Suprapubic skin (tissue), 4 donors: ENCODE measurements at places on chromosomes 4 and X. TPM values are rescaled to one million over a fixed set of nuclear protein-coding genes. Genes with fewer than 3 reads are reported as not detected.
A peak's percentile ranks its signal among the peaks of the same experiment; 100 is the strongest.

IL2 gene
- total RNA-seq, result not detected

LIN54 gene
- 17.4 TPM for total RNA-seq

TCEAL6 gene
- not detected for total RNA-seq

BDH2 gene
- 48.2 TPM for total RNA-seq

HHIP gene
- total RNA-seq, result not detected

SCRG1 gene
- total RNA-seq, result 0.26 TPM

PLAC8 gene
- 1.3 TPM for total RNA-seq

- H3K27me3 ChIP-seq, result no peaks in the 10 kb centered on the region
- no peak overlapping the region for H3K27ac ChIP-seq
- H3K4me3 ChIP-seq, result no peak overlapping the region
- DNase-seq, result no peak
- no peaks in the 10 kb centered on the region for H3K4me1 ChIP-seq
Measured at GRCh38 chr4:184705692-184706091, 28.2 kb downstream of the CENPU start.

GRCh38 chr4:102817613-102818268, 9.6 kb downstream of the UBE2D3 start:
- no peaks in the 10 kb centered on the region for H3K27me3 ChIP-seq
- H3K4me3 ChIP-seq, result no peak overlapping the region
- no peak for DNase-seq
- peaks cover 91% of the 10 kb centered on the region for H3K4me1 ChIP-seq
- no peaks in the 10 kb centered on the region for H3K36me3 ChIP-seq

DNA sequence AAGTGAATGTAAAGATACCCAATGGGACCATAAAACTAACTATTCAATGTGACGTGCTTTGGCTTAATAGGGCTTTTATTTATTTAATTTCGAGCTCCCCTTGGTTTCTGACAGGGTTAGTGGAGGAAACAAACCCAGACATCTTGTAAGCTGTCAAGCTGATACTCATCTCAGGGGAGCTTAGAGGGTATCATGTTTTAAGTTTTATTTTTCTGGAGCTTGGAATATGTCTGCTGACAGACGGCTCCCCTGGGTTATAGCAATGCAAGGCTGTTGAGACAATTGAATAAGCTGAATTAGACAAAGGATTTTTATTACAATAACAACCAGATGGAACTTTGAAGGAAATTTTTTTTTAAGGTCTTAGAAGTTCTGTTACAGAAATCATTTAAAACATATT, 456.5 kb downstream of the IL1RAPL1 start:
- H3K4me3 ChIP-seq, result no peak overlapping the region
- no peaks in the 10 kb centered on the region for H3K36me3 ChIP-seq
- H3K4me1 ChIP-seq, result no peaks in the 10 kb centered on the region

GRCh38 chr4:186957952-186958555, 234.4 kb upstream of the FAT1 start:
- H3K4me1 ChIP-seq, result peaks cover 2% of the 10 kb centered on the region
- DNase-seq, result no peak
- H3K4me3 ChIP-seq, result no peak overlapping the region
- no peak overlapping the region for H3K27ac ChIP-seq

- no peaks in the 10 kb centered on the region for H3K36me3 ChIP-seq
- H3K4me1 ChIP-seq, result no peaks in the 10 kb centered on the region
- no peak overlapping the region for H3K4me3 ChIP-seq
- DNase-seq, result no peak
- no peaks in the 10 kb centered on the region for H3K27me3 ChIP-seq
Measured at GRCh38 chrX:119899125-119899524, 3.4 kb downstream of the AKAP14 start.

- H3K4me1 ChIP-seq, result peaks cover 39% of the 10 kb centered on the region
- no peak overlapping the region for H3K27ac ChIP-seq
- H3K27me3 ChIP-seq, result no peaks in the 10 kb centered on the region
- H3K36me3 ChIP-seq, result no peaks in the 10 kb centered on the region
Measured at GRCh38 chr4:3037957-3038461, 36.3 kb downstream of the HTT-AS start.

- DNase-seq, result no peak
- no peak overlapping the region for H3K27ac ChIP-seq
- H3K36me3 ChIP-seq, result no peaks in the 10 kb centered on the region
- no peaks in the 10 kb centered on the region for H3K27me3 ChIP-seq
Measured at GRCh38 chr4:124932447-124932846, 219.9 kb upstream of the ANKRD50 start.

GRCh38 chrX:44113337-44113736, 140.1 kb upstream of the NDP start:
- H3K4me3 ChIP-seq, result no peak overlapping the region
- no peak for DNase-seq
- no peak overlapping the region for H3K27ac ChIP-seq
- H3K4me1 ChIP-seq, result no peaks in the 10 kb centered on the region
- H3K36me3 ChIP-seq, result no peaks in the 10 kb centered on the region

DNA sequence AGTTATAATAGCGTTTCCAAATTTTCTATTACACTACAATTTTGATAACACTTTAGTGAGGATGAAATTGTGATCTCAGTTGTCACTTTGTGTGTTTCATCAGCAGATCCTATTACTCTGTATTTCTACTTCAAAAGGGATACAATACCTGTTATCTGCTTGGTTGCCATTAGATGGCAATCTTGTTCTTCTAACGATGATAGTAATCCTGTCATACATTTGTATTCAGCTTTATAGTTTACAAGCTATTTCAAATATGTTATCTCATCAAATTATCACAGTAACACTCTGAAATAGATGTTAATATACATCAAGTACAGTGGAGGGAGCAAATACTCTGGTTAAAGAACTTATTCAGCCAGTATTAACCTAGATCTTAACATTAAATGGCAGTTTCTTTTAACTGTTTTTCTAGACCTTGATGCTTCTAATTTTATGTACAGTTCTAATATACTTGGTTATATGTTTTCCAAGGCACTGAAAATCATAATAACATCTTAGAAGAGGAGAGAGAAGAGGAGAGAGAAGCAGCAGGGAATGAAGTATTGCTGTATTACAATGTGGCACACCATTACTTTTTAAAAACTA, 292.0 kb downstream of the CCSER1 start:
- H3K4me3 ChIP-seq, result no peak overlapping the region
- no peak overlapping the region for H3K27ac ChIP-seq
- no peaks in the 10 kb centered on the region for H3K4me1 ChIP-seq
- DNase-seq, result no peak

DNA sequence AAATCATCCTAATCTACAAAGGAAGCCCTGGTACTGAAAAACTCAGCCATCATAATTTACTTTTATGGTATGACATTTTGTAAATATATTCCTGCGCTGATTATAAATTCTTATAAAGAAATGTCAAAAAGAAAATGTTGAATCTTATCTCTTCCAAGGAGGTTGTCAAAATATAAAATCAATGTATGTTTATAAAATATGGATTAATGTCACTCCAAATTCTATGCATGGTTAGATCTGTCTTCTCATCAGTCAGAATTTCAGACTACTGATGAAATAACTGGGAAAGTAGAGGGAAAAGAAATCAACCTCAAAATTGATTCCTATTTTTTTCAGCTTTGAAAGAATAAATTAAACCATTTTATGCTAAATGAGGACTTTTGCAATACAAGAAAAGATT, 120.0 kb upstream of the MAB21L2 start:
- H3K36me3 ChIP-seq, result peaks cover 3% of the 10 kb centered on the region
- no peak overlapping the region for H3K4me3 ChIP-seq
- no peak overlapping the region for H3K27ac ChIP-seq
- H3K4me1 ChIP-seq, result no peaks in the 10 kb centered on the region

- no peaks in the 10 kb centered on the region for H3K36me3 ChIP-seq
- no peaks in the 10 kb centered on the region for H3K4me1 ChIP-seq
- no peak overlapping the region for H3K27ac ChIP-seq
- no peaks in the 10 kb centered on the region for H3K27me3 ChIP-seq
- no peak for DNase-seq
Measured at GRCh38 chrX:10001496-10001895, 34.3 kb downstream of the CLDN34 start.

- no peak overlapping the region for H3K4me3 ChIP-seq
- peaks cover 5% of the 10 kb centered on the region for H3K4me1 ChIP-seq
- H3K36me3 ChIP-seq, result no peaks in the 10 kb centered on the region
- no peaks in the 10 kb centered on the region for H3K27me3 ChIP-seq
Measured at GRCh38 chrX:152907084-152907651, 9.3 kb downstream of the ZNF185 start.

DNA sequence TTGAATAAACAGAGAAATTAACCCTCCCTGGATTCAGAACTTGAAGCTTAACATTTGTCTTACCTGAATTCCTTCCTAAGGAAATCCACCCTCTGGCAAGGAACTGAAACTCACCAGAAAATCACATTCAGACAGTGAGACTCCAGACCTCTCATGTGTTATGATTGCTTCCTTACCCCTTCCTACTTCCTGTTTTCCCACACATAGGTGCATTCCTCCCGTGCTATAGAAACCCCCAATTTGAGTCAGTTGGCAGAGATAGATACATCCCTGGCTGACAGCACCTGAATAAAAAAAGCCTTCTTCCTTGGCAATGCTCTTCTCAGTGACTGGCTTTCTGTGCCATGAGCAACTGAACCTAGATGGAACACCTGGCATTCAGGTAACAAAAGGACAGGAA, 157.0 kb upstream of the SMIM31 start:
- no peaks in the 10 kb centered on the region for H3K27me3 ChIP-seq
- no peaks in the 10 kb centered on the region for H3K36me3 ChIP-seq
- no peaks in the 10 kb centered on the region for H3K4me1 ChIP-seq
- no peak overlapping the region for H3K4me3 ChIP-seq
- H3K27ac ChIP-seq, result no peak overlapping the region
- DNase-seq, result no peak

GRCh38 chr4:112083587-112084347, 61.5 kb upstream of the FAM241A start:
- H3K27me3 ChIP-seq, result no peaks in the 10 kb centered on the region
- H3K4me1 ChIP-seq, result no peaks in the 10 kb centered on the region
- no peak overlapping the region for H3K27ac ChIP-seq
- no peak overlapping the region for H3K4me3 ChIP-seq
- no peaks in the 10 kb centered on the region for H3K36me3 ChIP-seq

- H3K27ac ChIP-seq, result no peak within 1 kb of the TSS
- H3K36me3 ChIP-seq, result no peaks in the 10 kb centered on the region
- H3K4me1 ChIP-seq, result peaks cover 7% of the 10 kb centered on the region
- H3K27me3 ChIP-seq, result no peaks in the 10 kb centered on the region
- H3K4me3 ChIP-seq, result peak within 1 kb of the TSS; percentile 97
Measured at GRCh38 chr4:153344131-153345011, at the start of gene MND1. TSS of gene MND1 (plus strand) at chr4:153344688. CDS start at chr4:153344738, 50 bp downstream.

DNA sequence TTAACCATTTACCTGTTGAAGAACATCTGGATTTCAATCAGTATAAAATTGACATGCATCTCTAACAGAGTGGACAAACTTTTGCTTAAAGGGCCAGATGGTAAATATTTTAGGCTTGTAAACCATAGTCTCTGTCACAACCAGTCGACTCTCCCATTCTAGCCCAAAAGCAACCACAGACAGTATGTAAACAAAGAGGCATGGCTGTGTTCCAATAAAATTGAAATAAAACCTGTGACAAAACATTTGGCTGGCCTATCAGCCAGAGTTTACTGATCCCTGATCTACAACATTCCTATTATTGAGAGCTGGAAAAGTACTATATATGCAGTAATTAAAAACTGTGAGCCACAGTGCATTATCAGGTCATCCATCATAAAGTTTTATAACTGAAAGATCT, 3.2 kb downstream of the CENPC start:
- H3K4me3 ChIP-seq, result no peak overlapping the region
- no peak overlapping the region for H3K27ac ChIP-seq
- H3K27me3 ChIP-seq, result no peaks in the 10 kb centered on the region
- no peak for DNase-seq
- H3K36me3 ChIP-seq, result peaks cover 38% of the 10 kb centered on the region

GRCh38 chr4:139875411-139875825, 209.8 kb downstream of the MGST2 start:
- no peaks in the 10 kb centered on the region for H3K27me3 ChIP-seq
- DNase-seq, result no peak
- H3K4me3 ChIP-seq, result no peak overlapping the region
- H3K36me3 ChIP-seq, result no peaks in the 10 kb centered on the region
- H3K27ac ChIP-seq, result no peak overlapping the region

DNA sequence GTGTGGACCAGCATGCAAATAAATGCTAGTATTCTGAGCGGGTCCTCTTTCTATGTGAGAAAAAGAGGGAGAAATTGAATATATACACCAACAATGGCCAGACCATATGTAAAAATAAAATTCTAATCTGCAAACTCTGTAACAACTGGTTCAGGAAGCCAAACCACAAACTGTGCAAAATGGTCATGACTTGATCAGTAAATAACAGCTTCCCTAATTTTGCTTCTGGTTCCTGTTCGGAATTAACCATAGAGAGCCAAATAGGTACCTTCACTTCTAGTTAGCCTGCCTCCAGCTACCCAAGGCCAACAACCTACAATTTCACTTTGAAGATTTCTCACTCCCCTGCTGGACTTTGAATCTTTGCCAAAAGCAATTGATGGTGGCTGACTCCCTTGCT, 1313.2 kb downstream of the ADGRL3 start:
- H3K4me1 ChIP-seq, result no peaks in the 10 kb centered on the region
- no peak overlapping the region for H3K4me3 ChIP-seq
- no peaks in the 10 kb centered on the region for H3K36me3 ChIP-seq
- H3K27me3 ChIP-seq, result no peaks in the 10 kb centered on the region

DNA sequence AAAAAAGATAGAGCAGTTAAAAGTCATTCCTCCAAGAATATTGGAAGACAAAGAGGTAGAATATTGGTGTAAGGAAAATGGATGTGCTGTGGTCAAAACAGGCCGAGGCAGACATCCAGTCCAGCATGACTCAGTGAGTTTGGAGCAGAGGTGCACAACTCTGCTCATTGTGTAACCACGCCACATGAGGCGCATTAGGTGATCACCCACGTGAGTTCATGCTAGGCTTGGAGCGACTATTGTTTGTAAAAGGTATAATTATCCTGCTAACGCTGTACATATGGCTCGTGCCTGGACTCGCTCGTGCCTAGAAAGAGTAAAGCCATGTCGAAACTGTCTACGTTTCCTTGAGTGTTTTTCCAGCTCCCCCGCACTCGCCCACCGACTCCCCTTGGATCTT, 23.9 kb downstream of the C4orf54 start:
- H3K4me3 ChIP-seq, result no peak overlapping the region
- H3K4me1 ChIP-seq, result no peaks in the 10 kb centered on the region
- no peak overlapping the region for H3K27ac ChIP-seq
- H3K27me3 ChIP-seq, result no peaks in the 10 kb centered on the region

DNA sequence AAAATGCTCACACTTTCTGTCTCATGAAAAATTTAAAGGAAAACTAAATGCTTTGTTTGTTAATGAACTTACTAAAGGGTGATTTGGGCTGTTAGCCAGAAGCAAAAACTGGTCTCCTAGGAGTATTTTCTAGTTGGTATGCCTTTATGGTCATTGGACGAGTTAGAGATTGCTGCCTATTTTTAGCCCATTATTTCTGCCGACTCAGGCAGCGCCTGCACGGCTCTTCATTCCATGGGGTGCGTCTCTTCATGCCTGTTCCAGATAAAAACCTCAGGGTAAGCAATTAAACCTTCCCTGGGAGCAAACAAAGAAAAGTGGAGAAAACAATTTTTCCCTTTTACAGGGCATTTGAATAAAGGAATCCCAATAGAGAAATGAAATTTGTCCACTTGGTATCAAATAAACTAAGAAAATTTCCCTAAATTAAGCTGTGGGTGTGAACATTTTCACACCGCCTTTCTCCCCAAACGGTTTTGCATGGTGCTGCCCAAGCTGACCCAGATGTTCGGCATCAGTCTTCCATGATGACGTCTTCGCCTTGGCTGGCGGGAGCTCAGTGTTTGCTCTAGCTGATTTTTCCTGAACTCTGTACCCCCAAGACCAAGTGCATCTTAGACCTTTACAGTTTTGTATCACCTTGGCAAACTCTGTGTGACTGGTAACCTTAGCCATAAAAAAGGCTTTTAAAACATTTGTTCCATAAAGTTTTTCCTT, 61.7 kb upstream of the ADGRG2 start:
- H3K27ac ChIP-seq, result no peak overlapping the region
- H3K36me3 ChIP-seq, result no peaks in the 10 kb centered on the region
- no peak overlapping the region for H3K4me3 ChIP-seq
- H3K4me1 ChIP-seq, result no peaks in the 10 kb centered on the region
- DNase-seq, result no peak
